ENCODE measurements at places on chromosomes 3 and 15.

GRCh38 chr3:134904241-134904771 lies 109.2 kb downstream of the EPHB1 start:
- no peak for DNase-seq

DNA sequence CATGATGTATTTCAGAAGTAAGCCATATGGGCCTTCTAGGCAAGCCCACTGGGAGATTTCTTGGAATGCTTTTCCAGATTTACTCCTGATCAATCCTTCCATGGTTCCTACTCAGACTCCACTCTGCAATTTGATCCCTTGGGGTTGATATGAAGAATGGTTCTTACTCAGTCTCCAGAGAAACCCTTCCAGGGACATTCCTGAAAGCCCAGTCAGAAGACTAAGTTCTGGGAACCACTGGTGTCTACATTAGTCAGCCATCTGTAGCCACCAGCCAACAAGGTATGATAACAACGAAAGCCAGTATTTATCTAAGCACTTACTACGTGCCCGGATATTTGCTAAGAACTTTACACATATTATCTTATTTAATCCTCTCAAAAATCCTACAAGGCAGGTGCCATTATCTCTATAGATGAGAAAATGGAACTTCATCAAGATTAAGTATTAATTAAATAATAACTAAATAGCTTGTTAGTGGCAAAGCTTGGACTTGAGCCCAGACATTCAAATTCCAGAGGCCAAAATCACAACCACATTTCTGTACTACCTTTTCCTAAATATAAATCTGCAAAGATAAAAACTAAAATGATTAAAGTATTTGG lies 32.7 kb downstream of the ZNF385D start:
- no peak for DNase-seq

DNA sequence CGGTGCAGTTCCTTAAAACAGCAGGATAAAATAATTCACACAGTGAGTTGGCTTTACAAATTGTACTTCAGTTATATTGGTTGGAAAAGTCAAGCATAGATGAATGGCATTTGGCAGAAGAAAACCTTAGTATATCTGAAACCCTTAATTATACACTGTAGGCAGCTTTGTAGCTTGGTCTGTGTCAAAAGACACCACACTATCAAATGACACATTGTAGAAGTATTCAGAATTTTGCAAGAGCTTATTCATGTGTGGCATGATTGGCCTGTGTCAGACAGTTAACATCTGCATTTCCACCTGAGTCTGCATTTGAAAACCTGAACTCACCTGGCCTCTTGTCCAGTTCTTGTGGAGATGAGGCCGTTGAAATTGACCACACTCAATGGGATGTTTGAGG lies 13.8 kb downstream of the TMEM266 start:
- no peak for DNase-seq

DNA sequence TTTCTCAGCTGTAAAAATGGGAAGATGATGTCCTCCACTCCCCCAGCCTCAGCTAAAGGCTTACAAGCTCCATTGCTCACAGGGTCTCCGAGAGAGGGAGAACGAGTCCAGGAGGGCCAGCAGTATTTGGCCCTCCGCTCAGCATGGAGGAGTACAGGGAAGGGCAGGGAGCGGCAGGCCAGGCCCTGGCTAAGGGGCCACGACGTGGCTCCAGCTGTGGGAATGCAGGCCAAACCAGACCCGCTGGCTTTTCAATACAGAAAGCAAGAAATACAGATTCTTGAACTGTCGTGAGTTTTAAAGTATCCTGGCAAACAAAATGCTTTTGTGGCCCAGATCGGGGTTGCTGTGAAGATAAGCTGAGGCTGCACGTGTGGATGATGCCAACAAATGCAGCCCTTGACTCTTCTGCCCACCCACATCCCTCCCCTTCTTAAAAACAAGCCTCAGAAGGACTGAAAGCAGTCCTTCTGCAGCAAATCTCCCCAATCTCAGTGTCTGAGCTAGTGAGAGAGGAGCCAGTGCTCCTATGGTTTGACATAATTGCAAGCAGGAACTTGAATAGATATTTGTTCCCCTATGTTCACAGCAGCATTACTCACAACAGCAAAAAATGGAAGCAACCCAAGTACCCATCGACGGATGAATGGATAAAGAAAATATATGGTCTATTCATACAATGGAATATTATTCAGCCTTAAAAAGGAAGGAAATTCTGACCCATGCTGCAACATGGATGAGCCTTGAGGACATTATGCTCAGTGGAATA lies 18.5 kb upstream of the FBLN2 start:
- no peak for DNase-seq

DNA sequence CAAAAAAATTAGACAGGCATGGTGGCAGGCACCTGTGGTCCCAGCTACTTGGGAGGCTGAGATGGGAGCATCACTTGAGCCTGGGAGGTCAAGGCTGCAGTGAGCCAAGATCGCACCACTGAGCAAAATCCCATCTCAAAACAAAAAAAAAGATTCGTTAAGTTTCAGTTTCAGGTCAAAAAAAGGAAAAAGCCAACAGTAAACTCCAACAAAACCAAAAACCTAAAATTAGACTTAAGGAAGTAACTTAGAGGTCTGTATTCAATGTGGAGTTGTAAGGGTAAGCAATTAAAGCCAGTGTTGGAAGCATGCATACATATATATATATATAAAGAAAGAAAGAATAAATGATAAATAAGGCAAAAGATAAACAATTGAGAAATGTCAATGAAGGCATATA lies 11.8 kb downstream of the KPNA1 start:
- DNase-seq: no peak

GRCh38 chr3:120196812-120197211 lies 88.2 kb downstream of the GPR156 start:
- no peak for DNase-seq

DNA sequence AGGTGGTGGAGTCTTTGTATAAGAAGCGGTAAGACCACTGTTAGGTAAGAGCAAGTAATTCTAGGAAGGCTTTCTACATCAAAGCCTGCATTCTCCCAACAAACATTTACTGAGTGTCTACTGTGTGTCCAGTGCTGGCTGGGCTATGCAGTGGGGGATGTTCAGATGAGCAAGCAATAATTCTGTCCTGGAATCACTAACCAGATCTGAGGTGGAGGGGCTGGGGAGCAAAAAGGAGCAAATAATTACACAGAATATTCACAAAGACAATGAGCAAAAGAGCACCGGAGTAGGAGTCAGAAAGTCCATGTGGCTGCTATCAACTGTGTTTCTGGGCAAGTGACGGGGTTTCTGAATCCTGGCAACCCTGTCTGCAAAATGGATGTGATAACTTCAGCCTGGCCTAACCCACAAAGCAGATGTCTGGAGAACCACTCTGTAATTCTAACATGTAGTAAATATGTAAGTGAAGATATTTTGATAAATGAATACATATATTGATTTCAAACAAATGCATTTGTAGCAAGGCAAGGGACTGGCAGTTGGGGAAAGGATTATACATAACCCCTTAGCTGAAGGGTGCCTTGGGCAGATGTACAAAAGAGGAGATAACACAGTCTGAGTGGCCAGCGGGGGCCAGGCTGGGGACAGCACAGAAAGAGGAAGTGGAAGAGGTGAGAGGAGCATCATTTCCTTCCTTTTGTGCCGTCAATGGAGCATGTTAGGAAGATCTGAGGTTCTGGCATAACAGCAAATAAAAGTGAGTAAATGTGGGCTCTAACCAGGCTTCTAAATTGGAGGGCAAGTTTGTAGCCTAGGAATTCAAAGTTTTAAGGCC lies 28.8 kb downstream of the CYP8B1 start:
- DNase-seq: no peak

DNA sequence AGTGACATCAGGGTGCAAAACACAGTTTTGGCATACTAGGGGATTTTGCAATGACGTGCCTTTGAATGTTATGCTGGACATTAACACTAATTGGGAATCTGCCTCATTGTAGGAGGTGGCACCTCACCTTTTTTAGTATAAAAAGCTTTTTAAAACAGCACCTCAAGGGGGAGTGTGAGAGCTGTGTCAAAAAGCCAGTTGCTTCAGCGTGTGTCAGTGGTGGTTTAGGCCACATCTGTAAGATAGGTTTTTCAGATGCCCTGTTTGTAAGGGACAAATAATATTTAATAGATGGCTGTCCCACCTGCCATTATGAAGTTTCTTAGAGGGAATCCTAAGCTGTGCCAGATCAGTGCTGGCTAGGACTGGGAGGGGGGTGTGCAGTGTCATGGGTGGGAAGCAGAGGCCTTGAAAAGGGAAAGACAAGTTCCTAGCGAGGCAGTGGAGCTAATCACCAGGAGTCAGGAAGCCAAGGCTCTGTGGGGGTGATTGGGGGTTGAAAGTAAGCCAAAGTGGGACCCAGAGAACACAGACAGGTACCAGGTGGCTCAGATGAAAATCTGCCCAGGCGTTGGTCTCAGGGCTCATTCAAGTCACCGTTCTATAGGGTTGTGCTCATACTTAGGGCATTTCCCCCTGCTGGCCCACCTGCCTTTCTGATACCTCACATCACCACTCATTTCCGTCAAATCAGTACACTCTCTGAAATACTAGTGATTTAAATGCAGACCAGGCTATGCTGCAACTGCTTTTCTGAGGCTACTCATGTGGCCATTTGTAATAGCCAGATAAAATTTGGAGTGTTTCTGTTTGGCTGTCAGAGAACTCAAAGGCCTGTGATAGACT lies 120.5 kb downstream of the BBX start:
- DNase-seq: no peak

DNA sequence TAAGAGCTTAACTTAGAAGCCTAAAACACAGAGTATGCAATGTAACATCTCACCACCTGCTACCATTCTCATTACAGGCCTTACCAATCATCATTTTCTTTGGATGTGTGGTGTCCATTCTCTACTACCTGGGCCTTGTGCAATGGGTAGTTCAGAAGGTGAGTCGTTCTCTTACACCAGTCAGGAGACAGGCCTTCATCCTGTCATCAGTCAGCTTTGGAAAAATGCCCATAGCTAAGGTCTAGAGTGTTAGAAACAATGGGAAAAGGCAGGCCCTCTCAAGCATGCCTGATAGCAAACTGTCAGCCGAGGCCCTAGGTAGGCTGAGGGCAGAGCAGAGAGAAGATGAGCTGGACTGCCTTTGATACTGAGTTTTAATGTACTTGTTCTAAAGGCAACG lies 13.5 kb downstream of the SLC28A2 start:
- no peak for DNase-seq

- peak; percentile 73 for DNase-seq
These were observed 10.5 kb downstream of the GNAI2 start for GRCh38 chr3:50246517-50246954.

DNA sequence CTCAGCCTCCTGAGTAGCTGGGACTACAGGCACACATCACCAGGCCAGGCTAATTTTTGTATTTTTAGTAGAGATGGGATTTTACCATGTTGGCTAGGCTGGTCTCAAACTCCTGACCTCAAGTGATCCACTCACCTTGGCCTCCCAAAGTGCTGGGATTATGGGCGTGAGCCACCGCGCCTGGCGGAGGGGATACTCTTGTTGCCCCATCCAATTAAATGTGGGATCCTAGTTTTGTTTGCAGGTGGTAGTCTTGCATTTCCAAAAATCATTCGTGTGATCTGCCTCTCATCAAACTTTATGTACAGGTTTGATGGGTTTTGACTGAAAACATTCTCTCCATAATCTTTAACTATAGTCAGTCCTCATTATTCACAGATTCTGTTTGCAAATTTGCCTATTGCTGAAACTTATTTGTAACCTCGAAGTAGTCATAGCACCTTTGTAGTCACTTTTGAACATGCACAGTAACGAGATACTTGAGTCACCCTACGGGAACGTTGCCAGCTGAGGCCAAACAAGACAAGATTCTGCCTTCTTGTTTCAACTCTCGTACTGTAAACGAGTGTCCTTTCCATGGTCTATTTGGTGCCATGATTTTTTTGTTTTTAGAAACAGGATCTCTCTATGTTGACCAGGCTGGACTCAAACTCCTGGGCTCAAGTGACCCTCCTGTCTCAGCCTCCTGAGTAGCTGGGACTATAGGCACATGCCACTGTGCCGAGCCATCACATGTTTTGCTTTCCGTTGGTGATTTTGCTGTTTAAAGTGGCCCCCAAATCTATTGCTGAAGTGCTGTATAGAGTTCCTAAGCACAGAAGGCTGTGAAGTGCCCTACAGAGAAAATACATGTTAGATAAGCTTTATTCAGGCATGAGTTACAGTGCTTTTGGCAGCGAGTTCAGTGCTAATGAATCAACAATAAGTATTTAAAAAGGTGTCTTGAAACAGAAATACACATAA lies 8.1 kb upstream of the MAPK6 start:
- DNase-seq: no peak

DNA sequence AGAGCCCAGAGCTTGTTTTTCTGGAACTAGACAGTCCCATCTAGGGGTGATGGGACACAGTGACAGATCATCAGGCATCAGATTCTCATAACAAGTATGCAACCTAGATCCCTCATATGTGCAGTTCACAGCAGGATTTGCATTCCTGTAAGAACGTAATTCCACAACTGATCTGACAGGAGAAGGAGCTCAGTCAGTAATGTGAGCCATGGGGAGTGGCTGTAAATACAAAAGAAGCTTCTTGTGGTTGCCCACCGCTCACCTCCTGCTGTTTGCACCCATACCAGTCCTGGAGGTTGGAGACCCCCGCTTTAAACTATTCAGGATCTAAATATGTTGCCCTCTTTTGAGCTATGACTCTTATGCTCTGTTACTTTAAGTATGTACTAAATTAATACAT lies 167.3 kb downstream of the ALCAM start:
- no peak for DNase-seq

DNA sequence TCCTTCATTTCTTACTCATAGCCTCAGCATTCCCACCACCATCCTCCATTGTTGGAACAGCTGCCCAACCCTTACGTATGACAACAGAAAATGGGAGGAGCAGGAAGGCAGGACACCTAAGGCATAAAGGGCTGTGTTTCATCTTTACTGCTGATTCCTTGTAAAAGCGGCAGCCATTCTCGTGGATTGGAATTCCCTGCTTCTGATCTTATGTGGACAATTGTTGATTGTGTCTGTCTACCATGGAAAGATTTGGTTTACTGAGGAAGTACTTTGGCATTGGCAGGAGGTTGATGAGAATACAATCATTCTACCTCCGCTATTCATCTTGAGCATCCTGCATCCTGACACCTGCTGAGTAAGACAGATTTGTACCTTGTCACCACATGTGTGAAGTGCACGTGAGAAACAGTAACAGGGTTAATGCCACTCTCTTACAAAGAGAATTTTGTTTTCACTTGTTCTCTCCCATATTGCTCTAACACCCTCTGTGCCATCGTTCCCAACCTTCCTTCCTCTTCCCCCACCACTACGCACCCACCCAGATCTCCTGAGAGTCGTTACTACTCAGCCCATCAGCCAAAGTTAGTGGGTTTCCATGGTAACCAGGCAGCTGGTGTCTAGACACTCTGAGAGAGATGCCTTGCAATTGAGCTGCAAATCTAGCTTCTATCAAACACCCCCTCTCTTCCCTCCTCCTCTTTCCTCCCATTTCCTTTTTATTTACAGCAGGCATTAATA lies 75.7 kb downstream of the GAP43 start:
- DNase-seq: no peak

GRCh38 chr3:158165141-158165655 lies 55.3 kb downstream of the RSRC1 start:
- no peak for DNase-seq
